ENCODE measurements at places on chromosomes 7 and 10.

- DNase-seq: no peak
Measured at GRCh38 chr10:128927497-128928161, 539.4 kb upstream of the MGMT start.

- DNase-seq: no peak
Measured at GRCh38 chr10:34018129-34018528, 683.7 kb upstream of the NRP1 start.

- DNase-seq: no peak
Measured at GRCh38 chr10:28091913-28092312, 93.0 kb upstream of the ODAD2 start.

- no peak for DNase-seq
Measured at GRCh38 chr10:67812007-67812406, 26.0 kb downstream of the DNAJC12 start.

- DNase-seq: no peak
Measured at GRCh38 chr7:72924386-72924732, 536 bp upstream of the POM121 start.

- DNase-seq: no peak
Measured at GRCh38 chr7:128841921-128842673, 11.9 kb downstream of the FLNC start.

DNA sequence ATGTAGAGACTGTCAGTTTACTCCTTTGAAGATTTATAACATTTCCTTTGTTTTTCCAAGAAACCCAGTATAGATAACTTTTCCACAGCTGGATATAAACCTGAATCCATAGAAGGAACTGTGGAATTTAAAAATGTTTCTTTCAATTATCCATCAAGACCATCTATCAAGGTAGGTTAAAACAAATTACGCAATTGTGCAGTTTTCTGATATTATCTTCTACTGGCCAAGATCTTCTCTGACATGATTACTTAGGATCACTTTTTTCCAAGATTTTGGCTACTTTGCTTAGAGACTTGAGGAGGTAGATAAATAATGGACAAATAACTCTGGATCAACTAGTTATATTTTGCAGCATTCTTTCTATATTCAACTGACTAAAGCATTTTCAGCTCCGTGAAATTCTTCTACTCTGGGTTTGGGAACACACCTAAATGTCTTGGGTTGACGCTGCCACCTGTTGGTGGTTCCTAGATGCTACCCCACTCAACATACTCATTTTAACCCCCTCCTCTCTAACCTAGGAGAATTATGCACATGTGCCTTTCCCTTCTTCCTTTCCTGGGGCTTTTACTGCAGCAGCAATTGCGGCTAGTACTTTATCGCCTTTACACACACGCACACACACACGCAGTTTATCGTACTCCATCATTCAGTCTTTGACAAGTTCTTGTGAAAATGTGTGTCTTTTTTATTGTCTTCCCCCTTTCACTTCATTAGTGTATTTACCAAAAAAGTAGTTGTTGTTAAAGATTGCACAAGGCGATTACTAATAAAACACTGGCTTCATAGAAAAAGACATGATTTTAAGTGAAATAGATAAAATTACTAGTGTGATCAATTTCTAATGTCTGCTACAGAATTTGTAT is 32.7 kb downstream of the ABCB5 start:
- no peak for DNase-seq

GRCh38 chr7:113099284-113099919 is 12.8 kb upstream of the GPR85 start:
- no peak for DNase-seq

- no peak for DNase-seq
Measured at GRCh38 chr10:63766745-63767137, 245.5 kb downstream of the REEP3 start.

DNA sequence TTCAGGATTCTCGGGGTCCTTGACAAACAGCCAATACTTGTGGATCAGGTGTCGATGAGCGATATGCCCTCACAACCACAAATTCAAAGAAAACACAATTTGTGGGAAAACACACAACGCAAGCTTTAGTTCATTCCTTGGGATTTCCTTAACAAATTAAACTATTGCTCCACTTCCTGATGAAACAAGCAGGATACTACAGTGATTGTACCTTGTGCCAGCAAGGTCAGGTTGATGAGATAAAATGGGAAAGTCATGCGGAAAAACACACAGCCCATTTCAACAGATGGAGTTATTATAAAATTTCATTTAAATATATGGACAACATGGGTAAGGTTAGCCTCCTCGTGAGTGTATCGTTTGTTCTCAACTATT is 8.8 kb upstream of the RHOBTB1 start:
- no peak for DNase-seq

DNA sequence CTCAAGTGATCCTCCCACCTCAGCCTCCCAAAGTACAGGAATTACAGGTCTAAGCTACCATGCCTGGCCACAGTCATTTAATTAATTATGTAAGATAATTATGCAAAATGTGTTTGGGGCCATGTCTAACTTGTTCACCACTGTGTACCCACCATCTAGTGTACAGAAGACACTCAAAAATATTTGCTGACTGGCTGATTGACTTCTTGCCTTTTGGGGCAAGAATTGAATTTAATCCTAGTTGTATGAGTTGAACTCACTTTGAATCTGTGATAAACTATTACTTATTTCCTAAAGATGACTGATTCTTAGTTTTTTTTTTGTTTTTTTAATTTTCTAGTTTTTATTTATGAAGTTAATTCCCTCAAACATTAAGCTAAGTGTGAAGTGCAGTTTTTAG is 15.8 kb upstream of the ZC3HAV1L start:
- DNase-seq: no peak

DNA sequence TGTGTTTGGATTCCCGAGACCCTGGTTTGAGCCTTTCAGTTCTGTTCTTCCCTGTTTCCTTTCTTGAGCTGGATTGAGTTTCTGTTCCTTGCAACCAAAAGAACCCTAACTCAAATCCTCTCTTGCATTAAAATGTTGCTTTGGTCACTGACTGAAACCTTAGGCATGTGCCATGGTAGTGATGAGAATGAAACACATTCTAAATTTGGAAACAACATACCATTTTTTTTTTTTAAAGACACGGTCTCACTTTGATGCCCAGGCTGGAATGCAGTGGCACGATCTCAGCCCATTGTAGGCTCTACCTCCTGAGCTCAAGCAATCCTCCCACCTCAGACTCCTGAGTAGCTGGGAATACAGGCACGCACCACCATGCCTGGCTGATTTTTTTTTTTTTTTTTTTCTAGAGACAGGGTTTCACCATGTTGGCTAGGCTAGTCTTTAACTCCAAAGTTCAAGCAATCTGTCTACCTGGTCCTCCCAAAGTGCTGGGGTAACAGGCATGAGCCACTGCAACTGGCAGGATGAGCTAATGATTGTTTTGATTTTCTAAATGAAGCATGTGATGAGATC is 8.4 kb downstream of the THAP5 start:
- DNase-seq: no peak

- no peak for DNase-seq
Measured at GRCh38 chr7:151742713-151743480, 134.0 kb downstream of the PRKAG2 start.

- no peak for DNase-seq
Measured at GRCh38 chr7:116211913-116212596, 1.7 kb downstream of the TES start.

GRCh38 chr7:135924302-135924701 is 52.9 kb downstream of the MTPN start:
- no peak for DNase-seq

GRCh38 chr7:137942484-137943115 is 59.3 kb downstream of the CREB3L2 start:
- DNase-seq: no peak

GRCh38 chr7:99235925-99236324 is 28.0 kb upstream of the KPNA7 start:
- DNase-seq: no peak

GRCh38 chr7:76318488-76319353 is 16.2 kb downstream of the HSPB1 start:
- DNase-seq: peak; percentile 38

GRCh38 chr7:65268782-65269149 is 104.9 kb upstream of the ZNF92 start:
- DNase-seq: no peak

DNA sequence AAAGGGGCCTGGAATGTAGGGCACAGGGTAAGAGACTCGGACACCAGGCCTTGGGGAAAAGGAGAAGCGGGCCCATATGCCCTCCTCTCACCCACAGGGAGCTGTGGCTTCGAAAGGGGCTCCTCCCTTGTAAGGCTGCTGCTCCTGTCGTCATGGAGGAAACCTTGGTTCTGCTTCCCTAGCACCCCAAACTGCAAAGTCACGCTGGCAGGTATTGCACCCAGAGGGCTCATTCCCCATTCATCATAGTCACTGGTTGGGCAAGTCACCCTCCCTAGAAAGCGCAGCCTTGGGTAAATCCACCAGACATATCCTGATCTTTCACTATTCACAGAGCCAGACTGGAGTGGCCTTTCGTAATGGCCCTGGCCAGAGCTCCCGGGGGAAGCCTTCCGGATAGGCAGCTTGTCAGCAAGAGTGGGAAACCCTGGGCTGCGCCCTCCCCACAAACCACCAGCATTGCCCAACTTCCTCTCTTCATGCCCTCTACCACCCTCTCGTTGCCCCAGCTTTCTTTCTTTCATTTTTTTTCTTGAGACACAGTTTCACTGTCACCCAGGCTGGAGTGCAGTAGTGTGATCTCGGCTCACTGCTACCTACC is 121.0 kb downstream of the HIP1 start:
- DNase-seq: no peak

GRCh38 chr10:91694170-91694794 is 61.4 kb upstream of the PPP1R3C start:
- DNase-seq: no peak

DNA sequence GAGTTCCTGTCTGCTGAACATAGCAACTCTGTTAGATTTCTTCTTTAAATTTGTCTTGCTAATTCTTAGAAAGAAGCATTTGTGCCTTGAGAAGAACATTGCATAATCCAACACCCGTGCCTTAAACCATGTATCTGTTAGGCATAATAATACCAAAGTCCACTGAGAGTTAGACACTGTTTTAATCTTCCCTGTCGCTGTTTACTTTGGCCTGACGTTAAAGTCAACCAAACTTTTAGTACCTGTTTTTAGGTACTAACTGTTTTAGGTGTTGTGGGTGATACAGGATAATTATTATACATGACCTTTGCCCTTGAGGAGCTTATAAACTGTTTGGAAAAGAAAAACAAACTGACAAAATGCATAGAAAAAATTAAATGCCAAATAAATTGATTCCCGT is 43.6 kb downstream of the KLHDC10 start:
- DNase-seq: no peak

GRCh38 chr10:125721035-125721434 is 1.5 kb downstream of the EDRF1 start:
- DNase-seq: no peak

DNA sequence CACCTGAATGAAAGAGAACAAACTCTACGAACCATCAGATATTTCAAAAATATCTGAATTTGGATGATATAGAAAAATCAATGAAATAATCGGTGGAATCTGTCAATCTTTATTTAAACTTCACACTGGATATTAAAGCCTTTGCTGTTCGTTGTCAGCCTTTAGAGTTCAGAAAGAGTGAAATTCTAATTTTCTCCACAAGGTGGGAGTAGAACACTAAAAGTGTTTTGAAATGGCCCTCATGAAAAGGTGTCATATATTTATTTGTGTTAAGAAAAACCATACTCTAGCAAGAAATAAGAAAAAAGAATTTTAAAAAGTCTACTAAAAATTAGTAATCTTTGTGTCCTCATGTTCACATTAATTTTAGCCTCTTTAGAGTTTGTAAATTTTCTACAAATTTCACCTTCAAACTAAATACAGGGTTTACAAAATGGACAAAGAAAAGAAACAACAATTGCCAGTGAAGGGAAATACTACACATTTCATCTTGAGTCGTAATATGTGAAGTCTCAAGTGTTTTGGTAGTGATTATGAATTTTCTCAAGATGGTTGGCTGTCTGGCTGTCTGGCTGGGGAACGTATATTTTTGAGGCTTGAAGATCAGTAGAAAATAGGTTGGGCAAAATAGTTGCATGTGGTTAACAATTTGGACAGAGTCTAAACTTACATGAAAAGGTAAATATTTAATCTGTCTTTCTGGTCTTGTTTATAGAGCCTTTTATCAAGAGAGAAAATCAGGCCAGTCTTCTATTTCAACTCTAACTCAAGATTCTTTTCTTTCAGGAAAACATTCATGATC is 43.7 kb downstream of the DNAJB9 start:
- DNase-seq: no peak

DNA sequence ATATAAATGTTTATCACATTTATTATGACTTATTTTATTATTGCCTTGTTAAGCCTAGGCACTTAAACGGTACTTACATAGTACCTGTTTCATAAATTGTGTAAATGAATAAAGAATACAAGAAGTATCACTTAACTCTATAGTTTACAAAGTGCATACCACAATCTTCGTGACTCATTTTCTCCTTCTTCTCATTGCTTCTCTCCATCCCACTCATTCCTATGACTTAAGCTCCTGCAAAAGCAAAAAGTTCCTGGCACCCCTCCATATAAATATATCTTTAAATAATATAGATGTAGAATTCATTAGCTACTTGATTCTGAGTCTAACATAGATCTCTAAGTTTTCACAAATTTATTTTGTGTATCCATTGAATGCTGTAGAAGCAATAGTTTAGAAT is 1382.0 kb upstream of the CELF2 start:
- DNase-seq: no peak

DNA sequence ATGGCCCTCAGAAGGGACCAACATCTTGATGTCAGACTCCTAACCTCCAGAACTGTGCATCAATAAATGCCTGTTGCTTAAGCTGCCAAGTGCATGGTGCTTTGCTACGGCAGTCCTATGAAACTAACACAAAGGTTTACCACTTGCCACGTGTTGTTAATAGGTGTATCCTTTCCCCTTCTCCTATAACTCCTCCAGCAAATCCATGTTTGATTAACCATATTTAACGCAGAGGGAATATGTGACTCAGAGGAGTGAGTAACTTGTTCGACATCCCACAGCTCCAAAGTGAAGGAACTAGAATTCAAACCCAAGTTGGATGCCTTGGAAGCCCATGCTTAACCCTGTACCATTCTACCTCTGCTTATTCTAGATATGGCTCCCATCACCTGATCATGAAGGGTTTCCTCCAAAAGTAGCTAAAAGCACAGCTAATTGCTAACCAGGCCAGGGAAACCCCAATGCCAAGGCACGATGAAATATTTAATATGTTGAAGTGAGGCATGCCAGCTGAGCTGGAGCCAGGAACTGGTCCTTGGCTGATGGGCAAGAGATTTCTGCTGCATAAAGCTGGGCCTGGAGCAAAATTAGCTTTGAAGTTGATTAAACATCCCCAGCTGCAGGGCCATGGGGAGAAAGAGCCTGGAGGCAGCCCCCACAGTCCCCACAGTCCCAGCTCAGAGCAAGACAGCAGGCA is 131.9 kb downstream of the C10orf90 start:
- no peak for DNase-seq

- no peak for DNase-seq
Measured at GRCh38 chr7:75599244-75599781, 107.2 kb downstream of the SPDYE5 start.

DNA sequence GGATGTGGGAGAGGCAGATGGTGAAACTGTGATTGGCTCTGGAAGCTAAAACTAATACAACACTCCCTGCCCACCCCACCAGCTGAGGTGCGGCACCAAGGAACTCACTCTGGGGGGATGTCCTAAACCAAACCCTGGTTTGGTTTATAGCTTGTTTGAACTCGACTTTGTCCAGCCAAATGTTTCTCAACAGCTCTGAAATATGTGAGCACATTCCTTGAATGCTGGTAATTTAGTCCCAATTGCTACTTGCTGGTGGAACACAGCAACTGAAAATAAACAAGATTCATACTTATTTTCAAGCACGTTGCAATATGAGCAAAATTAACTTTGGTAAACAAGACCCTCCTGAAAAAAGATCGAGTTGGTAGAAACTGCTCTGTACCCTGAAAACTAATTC is 39.7 kb upstream of the CARD11 start:
- DNase-seq: no peak
